ENCODE measurements at places on chromosomes 3 and 15.

DNA sequence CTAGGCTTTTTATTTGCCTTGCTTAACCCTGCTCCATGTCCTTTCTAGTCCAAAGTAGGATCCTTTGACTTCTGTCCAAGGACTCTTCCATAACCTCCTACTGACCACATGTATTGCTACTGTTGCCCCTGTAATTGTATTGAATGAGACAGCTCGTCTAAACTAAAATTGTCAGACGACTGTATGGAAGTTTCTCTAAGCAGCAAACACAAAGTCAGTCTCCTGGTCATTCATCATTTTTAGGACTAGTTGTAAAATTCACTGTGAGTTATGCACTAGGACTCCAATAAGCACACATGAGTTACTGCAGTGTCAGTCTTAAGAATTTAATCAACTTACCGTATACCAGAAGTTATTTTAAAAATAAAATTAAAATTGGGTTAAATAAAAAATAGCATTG lies 32.8 kb downstream of the SLTM start:
- no peak for DNase-seq

- DNase-seq: no peak
Measured at GRCh38 chr3:6204891-6205290, 656.0 kb upstream of the GRM7 start.

GRCh38 chr15:48363474-48363873 lies 32.2 kb downstream of the DUT start:
- no peak for DNase-seq

DNA sequence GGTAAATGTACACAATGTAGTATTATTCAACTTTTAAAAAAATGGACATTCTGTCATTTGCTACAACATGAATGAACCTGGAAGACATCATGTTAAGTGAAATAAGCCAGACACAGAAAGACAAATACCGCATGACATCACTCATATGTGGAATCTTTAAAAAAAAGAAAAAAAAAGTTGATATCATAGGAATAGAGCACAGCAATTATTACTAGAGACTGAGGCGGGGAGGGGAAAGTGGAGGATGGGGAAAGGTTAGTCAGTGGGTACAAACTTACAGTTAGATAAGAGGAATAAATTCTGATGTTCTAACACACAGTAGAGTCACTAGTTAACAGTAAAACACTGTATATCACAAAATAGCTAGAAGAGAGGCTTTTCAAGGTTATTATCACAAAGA lies 22.2 kb downstream of the RYK start:
- DNase-seq: no peak

DNA sequence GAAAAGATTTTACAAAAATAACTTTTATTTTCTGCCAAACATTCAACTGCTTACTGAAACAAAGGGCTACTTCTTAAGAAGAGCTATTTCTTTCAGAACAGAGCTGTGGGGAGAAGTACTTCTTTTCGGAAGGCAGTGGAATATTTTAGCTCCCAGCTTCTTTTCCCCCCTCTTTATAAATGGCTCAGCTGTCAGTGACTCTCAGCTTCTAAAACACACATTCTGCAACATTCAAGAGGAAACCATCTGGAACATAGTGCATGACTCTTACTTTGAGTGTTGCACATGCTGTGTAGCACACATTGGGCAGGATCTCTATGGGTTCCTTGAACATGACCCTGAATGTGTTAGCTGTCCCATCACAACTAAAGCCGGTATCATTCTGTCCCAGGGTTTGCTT lies 7.0 kb upstream of the C15orf40 start:
- no peak for DNase-seq

GRCh38 chr3:102057781-102058421 lies 208.6 kb downstream of the NFKBIZ start:
- no peak for DNase-seq

DNA sequence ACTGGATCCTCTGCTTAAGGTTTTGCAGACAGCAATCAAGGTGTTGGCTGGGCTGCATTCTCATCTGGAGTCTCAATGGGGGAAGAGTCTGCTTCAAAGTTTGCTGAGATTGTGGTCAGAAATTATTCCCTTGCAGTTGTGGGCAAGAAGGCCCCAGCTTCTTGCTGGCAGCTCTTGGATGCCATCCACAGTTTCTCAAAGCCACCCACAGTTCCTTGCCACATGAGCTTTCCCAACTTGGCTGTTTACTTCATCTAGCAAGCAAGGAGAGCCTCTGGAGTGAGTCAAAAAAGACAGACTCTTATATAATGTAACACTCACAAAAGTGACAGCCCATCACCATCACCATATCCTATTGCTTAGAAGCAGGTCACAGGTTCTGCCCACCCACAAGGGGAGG lies 62.1 kb upstream of the ABHD2 start:
- no peak for DNase-seq

GRCh38 chr15:99452728-99453636 lies 112.8 kb upstream of the MEF2A start:
- no peak for DNase-seq

DNA sequence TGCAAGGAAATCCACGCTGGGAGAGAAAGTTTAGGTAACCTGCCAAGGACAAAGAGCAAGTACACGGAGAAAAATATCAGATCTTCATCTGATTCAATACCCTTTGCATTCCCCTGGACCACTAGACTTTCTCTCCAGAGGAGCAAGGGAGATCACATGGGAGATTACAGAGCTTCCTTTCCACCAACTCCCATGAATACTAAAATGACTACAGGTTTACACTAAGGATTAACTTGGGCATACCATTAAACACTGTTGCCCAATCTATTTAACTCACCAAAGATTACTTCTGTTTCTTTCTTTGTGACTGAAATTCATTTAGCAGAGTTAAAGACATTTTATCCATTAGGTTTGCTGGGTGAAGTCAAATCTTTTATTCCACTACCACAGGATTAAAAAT lies 71.2 kb downstream of the RYK start:
- no peak for DNase-seq

DNA sequence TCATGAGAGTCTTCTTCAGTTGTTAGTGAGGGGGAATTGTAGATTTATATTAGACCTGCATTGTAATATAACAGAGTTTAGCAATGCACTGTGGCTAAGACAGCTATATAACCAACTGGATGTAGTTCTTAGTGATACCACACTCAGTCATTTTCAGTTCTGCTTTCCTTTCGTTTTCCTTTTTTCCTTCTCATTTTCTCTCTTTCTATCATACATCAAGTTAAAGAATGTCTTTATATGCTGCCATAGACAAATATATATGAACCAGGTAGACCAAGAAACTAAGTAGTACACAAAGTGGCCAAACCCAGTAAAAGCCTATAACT lies 43.7 kb upstream of the CD47 start:
- DNase-seq: no peak

GRCh38 chr3:181362378-181362777 lies 349.3 kb upstream of the SOX2 start:
- no peak for DNase-seq

- DNase-seq: no peak
Measured at GRCh38 chr15:70197945-70198361, 100.2 kb upstream of the TLE3 start.

DNA sequence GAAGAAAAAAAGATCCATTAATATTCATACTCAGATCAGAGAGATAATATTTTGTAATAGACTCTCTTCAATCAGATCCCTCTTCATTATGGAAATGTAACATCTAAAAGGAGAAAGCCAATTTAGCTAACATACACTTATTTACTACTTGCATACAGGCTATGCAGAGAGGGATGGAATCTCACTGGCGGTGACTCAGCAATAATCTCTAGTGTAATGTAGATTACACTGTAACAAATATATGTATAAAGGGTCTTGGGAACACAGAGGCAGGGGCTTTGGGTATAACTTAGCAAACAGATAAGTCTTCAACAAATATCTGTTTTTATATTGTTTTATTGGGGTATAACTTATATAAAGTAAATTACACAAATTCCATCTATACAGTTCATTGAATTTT lies 69.6 kb downstream of the CGNL1 start:
- no peak for DNase-seq

GRCh38 chr3:172868582-172869200 lies 118.2 kb downstream of the ECT2 start:
- no peak for DNase-seq

GRCh38 chr3:120119846-120120510 lies 25.7 kb upstream of the GSK3B start:
- DNase-seq: no peak

- DNase-seq: no peak
Measured at GRCh38 chr3:183309276-183309675, 56.2 kb downstream of the B3GNT5 start.

GRCh38 chr3:23202203-23202920 lies 765 bp upstream of the UBE2E2 start:
- DNase-seq: no peak

DNA sequence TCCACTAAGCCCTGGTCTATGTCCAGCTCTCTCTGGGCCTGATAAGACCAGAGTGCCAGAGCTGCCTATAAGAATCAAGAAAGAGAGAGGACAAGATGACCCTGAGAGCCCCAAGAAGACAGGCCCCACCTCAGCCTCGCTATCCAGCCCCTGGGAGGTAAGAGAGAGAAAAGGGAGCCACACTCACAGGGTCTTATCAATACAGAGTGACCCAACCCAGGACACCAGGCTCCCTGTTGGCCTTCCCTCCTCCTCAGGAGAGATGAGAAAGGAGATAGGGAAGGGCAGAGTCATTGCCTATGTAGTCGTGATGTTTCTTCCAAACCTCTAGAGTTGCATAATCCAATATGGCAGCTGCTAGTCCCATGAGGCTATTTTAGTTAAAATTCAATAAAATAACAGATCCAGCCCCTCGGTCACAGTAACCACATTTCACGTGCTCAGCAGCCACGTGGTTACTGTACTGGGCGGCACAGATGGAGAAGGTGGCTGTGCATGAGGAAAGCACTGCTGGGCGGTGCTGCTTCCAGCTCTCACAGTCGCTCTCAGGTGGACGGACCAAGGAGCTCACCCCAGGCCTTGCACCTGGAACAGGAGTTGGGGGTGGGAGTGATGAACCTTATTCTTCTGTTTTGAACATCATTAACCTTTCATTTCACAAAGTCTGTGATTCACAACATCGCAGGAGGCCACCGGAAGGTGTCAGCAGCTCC lies 525.8 kb downstream of the SHQ1 start:
- DNase-seq: no peak

DNA sequence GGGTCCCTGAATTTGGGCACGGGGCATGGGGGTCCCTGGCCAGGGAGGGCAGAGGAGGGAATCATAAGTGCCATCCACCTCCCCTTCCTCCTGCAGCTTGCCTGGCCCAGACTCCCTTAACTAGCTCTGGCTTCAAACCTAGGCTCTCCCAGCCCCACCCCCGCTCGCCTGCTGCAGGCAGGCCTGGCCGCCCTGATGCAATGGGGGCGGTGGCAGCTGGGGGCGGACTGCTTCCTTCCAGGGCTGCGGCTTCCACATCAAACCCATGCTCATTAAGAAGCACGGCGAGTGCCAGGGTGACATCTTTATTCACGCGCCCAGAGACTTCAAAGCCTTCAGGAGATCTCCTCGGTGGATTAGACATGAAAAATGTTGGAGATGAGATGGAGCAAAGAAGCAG lies 123.1 kb downstream of the TPRA1 start:
- DNase-seq: no peak

DNA sequence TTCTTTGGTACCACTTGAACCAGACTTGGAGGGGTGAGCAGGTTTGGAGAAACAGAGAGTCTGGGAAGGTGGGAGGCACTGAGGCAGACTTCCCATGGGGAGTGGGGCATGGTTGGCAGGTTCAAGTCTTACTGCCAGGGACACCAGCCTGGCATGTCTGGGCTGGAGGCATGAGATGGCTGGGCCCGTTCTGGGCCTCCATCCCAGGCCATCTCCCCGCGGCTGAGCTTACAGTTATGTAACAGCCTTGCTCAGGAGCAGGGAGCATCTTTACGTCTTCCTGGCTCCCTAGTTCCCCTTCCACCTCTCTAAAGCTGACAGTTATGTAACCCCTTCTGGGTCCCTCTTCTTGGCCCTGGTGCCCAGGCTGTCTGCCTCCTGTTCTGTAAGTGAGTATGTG lies 12.4 kb downstream of the VIPR1 start:
- no peak for DNase-seq

Data from HFFc6 (cell line).